ENCODE measurements at places on chromosomes 5 and 9. TPM values are rescaled to one million over a fixed set of nuclear protein-coding genes. Genes with fewer than 3 reads are reported as not detected.
A peak's percentile ranks its signal among the peaks of the same experiment; 100 is the strongest.

ENDOG gene
- 66.4 TPM for total RNA-seq

SET gene
- total RNA-seq: 348 TPM

DNA sequence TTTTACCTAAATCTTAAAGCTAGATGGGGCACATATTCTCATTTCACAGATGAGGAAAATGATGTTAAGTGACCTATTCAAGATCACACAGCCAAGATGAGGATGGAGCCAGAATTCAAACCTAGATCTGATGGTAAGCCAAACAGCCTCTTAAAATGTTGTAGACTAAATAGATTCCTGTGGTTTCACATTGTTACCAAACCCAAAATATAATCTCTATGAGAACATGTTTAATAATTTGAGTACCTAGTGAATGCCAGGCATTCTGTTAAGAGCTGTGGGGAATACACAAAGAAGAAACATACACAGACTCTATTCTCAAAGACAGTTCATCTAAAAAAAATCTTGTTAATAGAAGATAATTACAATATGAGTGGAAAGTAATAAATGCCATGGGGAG is 25.2 kb downstream of the HOMER1 start:
- no peak overlapping the region for H3K4me3 ChIP-seq
- no peak for DNase-seq
- H3K4me1 ChIP-seq: no peaks in the 10 kb centered on the region
- H3K36me3 ChIP-seq: no peaks in the 10 kb centered on the region
- H3K27me3 ChIP-seq: no peaks in the 10 kb centered on the region
- no peak overlapping the region for H3K27ac ChIP-seq

DNA sequence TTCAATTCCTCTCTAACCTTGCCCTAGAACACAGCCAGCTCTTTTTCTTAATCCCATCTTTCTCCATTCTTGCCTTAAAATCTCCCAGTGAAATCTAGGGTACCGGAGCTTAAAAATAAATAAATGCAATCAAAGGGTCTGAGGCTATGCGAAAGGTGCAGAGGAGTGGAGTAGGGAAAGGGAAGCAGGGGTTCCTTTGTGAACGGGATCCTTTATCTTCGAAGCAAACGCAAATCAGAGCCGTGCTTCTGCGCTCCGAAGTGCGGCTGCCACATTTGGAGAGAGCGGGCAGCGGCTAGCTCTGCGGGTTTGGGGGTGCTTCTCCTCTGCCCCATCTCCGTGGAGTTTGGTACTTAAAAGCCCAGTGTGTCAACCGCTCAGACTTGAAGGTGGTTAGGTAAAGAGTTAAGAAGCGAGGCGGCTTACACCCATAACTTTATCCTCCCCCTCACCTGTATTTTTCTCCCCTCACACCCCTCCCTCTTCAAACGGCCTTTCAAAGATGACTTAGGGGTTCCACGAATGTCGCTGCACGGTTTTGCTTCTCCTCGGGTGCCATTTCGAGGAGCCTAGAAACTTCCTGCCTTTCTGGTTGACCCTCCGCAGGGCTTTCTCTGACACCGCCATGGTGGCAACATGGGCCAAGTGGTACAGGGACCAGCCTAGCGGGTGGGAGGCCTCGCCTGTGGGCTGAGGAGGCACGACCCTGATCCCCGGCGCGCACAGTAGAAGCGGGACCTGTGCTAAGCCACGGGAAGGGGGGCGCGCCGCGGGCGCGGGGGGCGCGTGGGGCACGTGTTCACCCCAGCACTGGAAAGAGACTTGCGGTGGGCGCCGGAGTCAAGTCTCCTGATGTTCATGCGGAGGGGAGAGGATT is 31.7 kb upstream of the NFIB start:
- peaks cover 66% of the 10 kb centered on the region for H3K27me3 ChIP-seq
- DNase-seq: no peak
- H3K4me3 ChIP-seq: no peak overlapping the region

BTNL9 gene
- total RNA-seq: 2.8 TPM

GRCh38 chr9:104245925-104246324 is 151.8 kb downstream of the SMC2 start:
- no peaks in the 10 kb centered on the region for H3K4me1 ChIP-seq
- H3K27ac ChIP-seq: no peak overlapping the region
- DNase-seq: no peak
- no peaks in the 10 kb centered on the region for H3K27me3 ChIP-seq

GRCh38 chr9:126915281-126915816 is 767 bp downstream of the RALGPS1 start:
- H3K36me3 ChIP-seq: no peaks in the 10 kb centered on the region
- no peaks in the 10 kb centered on the region for H3K27me3 ChIP-seq
- DNase-seq: peak; percentile 87
- H3K4me3 ChIP-seq: peak overlapping the region; percentile 56

DNA sequence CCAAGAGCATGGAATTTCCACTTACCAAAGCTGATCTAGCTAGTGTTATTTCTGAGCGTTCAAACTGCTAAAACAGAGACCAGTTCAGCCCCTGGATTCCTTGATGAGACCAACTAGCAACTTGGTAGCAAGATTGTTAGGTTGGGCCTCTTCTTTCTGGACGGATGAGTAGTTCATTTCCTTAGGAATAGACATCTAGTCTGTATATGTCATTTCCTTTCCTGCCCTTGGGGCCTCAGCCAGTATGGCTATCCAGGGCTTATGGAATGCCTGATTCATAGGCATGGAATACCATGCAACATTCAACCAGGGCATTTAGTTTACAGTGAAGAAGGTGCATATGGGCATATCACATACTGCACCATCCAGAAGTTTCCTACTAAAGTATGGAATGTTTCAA is 14.5 kb upstream of the LPAR1 start:
- H3K27ac ChIP-seq: no peak overlapping the region
- no peak for DNase-seq
- no peaks in the 10 kb centered on the region for H3K36me3 ChIP-seq
- no peaks in the 10 kb centered on the region for H3K4me1 ChIP-seq

PFDN1 gene
- 41.2 TPM for total RNA-seq

GRCh38 chr9:38011991-38012390 is 57.0 kb downstream of the SHB start:
- H3K27ac ChIP-seq: no peak overlapping the region
- no peaks in the 10 kb centered on the region for H3K27me3 ChIP-seq
- no peak overlapping the region for H3K4me3 ChIP-seq

SAXO1 gene
- not detected for total RNA-seq

GRCh38 chr5:107696080-107696479 is 25.3 kb upstream of the EFNA5 start:
- no peaks in the 10 kb centered on the region for H3K27me3 ChIP-seq
- no peak overlapping the region for H3K27ac ChIP-seq
- no peak overlapping the region for H3K4me3 ChIP-seq
- no peaks in the 10 kb centered on the region for H3K4me1 ChIP-seq
- no peaks in the 10 kb centered on the region for H3K36me3 ChIP-seq

- no peak overlapping the region for H3K4me3 ChIP-seq
- H3K36me3 ChIP-seq: no peaks in the 10 kb centered on the region
- H3K27ac ChIP-seq: peak overlapping the region; percentile 22
- H3K27me3 ChIP-seq: no peaks in the 10 kb centered on the region
Observed at GRCh38 chr9:134405527-134405926, 79.3 kb downstream of the RXRA start.

DNA sequence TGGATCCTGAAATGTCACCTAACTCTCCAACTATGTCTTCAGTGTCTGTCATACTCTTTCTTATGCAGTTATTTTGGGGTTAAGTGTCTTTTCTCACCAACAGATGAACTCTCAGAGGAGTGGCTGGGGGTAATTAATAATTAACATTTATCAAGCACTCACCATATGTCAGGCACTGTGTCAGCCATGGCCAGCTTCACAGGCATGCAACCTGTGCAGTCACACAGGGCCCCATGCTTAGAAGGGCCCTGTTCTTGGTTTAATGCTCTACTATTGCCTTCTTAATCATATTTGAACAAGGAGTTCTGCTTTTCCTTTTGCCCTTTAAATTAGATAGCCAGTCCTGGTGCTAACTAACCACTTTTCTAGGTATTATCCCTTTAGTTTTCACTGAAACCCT is 3.4 kb upstream of the GRPEL2 start:
- H3K4me1 ChIP-seq: no peaks in the 10 kb centered on the region
- H3K27me3 ChIP-seq: no peaks in the 10 kb centered on the region
- DNase-seq: no peak
- H3K4me3 ChIP-seq: no peak overlapping the region

- no peak for DNase-seq
- H3K36me3 ChIP-seq: peaks cover 9% of the 10 kb centered on the region
- no peaks in the 10 kb centered on the region for H3K27me3 ChIP-seq
Observed at GRCh38 chr5:68290847-68291246, 75.3 kb downstream of the PIK3R1 start.

GRCh38 chr5:159309689-159310433 is 20.4 kb downstream of the IL12B start:
- no peaks in the 10 kb centered on the region for H3K4me1 ChIP-seq
- H3K4me3 ChIP-seq: peak overlapping the region; percentile 8
- DNase-seq: no peak
- H3K27ac ChIP-seq: no peak overlapping the region

IL13 gene
- not detected for total RNA-seq

DNA sequence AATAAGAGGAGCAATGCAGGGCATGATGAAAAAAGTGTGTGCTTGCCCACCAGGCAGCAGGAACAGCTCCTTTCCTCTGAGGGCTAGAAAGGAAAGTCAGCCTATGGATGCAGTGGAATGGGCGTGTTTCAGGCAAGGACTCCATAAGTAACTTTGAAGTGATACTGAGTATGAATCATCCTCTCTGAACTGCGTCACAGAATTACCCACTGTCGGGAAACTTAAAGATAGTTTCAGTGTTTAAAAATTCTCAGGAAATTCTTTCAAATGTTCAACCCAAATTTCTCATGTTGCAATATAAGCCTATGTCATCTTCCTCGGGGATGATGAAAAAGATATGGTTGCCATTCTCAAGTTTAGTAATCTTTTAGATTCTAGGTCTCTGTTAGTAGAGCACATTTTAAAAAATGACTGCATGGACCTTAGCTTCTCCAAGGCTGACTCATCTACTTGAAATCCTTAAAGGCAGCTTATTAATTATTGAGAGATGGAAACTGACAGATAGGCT is 27.7 kb downstream of the PTCD2 start:
- no peaks in the 10 kb centered on the region for H3K27me3 ChIP-seq
- no peak overlapping the region for H3K4me3 ChIP-seq
- DNase-seq: no peak
- no peaks in the 10 kb centered on the region for H3K4me1 ChIP-seq
- no peaks in the 10 kb centered on the region for H3K36me3 ChIP-seq

- H3K36me3 ChIP-seq: no peaks in the 10 kb centered on the region
- no peak for DNase-seq
- H3K4me3 ChIP-seq: no peak overlapping the region
- no peak overlapping the region for H3K27ac ChIP-seq
Observed at GRCh38 chr5:102713278-102713677, 41.8 kb upstream of the PAM start.

DNA sequence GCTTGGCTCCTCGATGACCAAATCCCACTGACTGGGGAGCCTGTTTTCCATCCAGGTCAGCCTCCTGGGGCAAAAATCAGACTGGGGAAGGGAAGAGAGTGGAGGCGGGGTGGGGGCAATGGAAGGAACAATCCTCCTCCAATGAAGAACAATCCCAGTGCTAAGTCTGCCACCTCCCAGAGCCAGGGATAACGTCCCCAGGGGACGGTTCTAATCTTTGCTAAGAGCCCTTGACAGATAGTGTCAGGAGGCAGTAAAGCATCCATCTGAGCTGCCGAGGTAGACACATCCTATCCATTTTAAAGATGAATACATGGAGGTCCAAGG is 298.5 kb upstream of the MSX2 start:
- no peak for DNase-seq
- no peaks in the 10 kb centered on the region for H3K27me3 ChIP-seq
- H3K27ac ChIP-seq: no peak overlapping the region
- H3K4me3 ChIP-seq: no peak overlapping the region

CCL21 gene
- total RNA-seq: 27.3 TPM

IL5 gene
- not detected for total RNA-seq

- H3K36me3 ChIP-seq: no peaks in the 10 kb centered on the region
- no peak overlapping the region for H3K4me3 ChIP-seq
- DNase-seq: no peak
- peaks cover 6% of the 10 kb centered on the region for H3K4me1 ChIP-seq
- peak overlapping the region; percentile 4 for H3K27ac ChIP-seq
- H3K27me3 ChIP-seq: no peaks in the 10 kb centered on the region
Observed at GRCh38 chr5:172113036-172113435, 75.0 kb downstream of the STK10 start.

HRH2 gene
- 0.30 TPM for total RNA-seq

CDC20B gene
- not detected for total RNA-seq

ACSL6 gene
- 0.25 TPM for total RNA-seq

- H3K4me3 ChIP-seq: no peak overlapping the region
- H3K27ac ChIP-seq: no peak overlapping the region
- H3K36me3 ChIP-seq: no peaks in the 10 kb centered on the region
- no peaks in the 10 kb centered on the region for H3K27me3 ChIP-seq
- no peak for DNase-seq
Observed at GRCh38 chr5:41218929-41219657, 5.8 kb upstream of the C6 start.

DNA sequence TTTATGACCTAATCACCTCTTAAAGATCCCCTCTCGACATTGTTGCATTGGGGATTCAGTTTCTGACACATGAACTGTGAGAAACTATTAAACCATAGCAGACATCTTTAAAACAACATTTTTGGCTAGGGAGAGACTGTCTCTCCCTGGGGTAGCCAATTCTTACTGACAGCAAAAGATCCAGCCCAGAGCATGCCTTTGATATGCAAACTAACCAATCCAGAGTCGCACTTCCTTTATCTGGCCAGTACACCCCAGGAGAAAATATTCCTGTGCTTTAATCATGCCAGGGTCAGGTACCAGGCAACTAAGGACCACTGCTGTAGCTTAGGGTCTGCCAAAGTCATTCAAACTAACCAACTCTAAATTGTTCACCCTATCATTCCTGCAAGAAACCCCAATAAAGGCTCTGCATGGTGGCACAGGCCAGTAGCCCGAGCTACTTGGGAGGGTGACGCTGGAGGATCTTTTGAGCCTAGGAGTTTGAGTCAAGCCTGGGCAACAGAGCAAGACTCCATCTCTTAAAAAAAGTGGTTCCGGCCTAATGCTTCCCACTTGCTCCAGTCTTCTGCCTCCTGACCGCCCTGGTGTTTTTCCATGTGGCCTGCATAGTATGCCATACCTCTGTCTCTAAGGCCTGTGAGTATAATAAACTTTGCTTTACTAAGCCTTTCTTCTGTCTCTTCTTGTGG is 62.3 kb upstream of the DAPK1 start:
- H3K4me1 ChIP-seq: no peaks in the 10 kb centered on the region
- no peak overlapping the region for H3K4me3 ChIP-seq
- no peaks in the 10 kb centered on the region for H3K27me3 ChIP-seq
- H3K36me3 ChIP-seq: no peaks in the 10 kb centered on the region
- DNase-seq: no peak

- peaks cover 16% of the 10 kb centered on the region for H3K36me3 ChIP-seq
- H3K27me3 ChIP-seq: no peaks in the 10 kb centered on the region
- H3K27ac ChIP-seq: no peak overlapping the region
- H3K4me3 ChIP-seq: no peak overlapping the region
Observed at GRCh38 chr9:92719028-92719647, 45.5 kb downstream of the BICD2 start.

All from colonic mucosa (tissue), 4 donors.